Naive thymus-derived CD8-positive, alpha-beta T cell (primary cell): ENCODE measurements at places on chromosomes 11 and 22.

- no peak for DNase-seq
Measured at GRCh38 chr22:20965104-20965887, 1.8 kb upstream of the AIFM3 start.

DNA sequence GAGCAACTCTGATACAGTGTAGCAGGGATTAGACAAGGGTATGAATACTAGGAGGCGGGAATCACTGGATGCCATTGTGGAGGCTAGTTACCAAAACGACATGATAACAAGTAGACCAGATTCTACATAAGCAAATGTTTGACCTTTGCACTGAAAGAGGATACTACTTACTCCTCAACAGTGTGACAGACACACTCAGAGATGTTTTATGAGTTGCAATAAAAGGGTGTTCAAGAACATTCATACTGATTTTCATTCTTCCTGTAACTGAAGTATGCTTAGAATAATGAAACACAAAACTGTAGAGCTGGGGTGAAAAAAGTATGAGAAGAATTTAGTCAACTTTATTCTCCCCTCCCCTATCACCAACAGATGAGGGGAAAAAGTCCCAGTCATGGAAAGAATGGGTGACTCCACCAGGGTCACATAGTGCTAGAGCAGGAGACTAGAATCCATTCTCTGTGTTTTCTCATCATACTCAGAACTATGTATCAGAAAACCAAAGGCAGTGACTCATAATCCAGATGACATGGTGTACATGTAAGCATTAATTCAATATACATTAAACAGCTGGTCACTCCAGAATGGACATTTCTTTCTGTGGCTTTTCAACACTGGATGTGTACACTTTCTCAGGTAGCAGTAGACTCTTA is 32.8 kb downstream of the ARHGAP20 start:
- DNase-seq = no peak

DNA sequence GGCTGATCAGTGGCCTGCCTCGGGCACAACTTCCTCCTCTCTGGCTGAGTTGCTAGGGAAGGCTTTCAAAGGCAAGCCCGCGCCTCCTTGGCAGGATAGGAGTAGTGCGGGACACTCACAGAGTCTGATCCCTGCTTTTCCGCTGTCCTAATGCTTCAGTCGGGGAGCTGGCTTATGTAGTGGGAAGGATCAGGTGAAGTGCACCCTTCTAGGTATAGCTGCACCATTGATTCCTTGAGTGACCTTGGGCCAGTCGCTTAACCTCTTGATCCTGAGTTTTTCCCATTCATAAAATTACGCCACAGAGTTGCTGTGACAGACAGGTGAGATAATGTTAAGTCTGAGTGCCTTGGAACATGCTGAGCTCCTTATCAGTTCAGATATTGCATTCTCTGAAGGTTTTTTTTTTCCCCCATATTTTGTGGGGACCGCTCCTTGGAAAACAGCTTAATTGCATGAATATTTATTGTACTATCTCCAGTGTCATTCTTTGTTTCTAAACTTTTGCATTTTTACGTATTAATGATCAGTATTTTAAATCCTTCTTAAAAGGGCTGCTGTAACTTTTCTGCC is 961 bp downstream of the IPO7 start:
- DNase-seq = no peak

- DNase-seq = peak; percentile 5
Measured at GRCh38 chr11:76861490-76861953, 804 bp downstream of the ACER3 start.

- DNase-seq = peak; percentile 38
Measured at GRCh38 chr11:90221803-90222458, 918 bp downstream of the CHORDC1 start.

DNA sequence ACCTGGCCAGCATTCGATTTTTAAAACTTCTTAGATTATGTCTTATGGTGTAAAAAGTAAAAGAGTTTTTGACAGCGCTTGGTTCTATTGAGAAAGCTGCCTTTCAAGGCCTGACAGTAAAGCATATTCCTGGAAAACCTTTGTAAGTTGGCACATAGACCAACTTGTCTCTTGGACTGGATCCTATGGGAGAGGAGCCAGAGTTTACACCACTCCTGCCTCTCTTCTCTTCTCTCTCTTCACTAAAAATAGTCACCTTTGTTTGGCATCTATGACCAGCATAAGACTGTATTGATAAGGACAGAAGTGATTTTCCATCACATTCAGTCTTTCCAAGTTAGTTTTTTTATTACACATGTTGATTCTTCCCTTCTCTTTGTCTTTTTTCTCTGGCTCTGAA is 33.7 kb downstream of the CSRP3 start:
- no peak for DNase-seq

- no peak for DNase-seq
Measured at GRCh38 chr11:115869780-115870431, 365.7 kb upstream of the CADM1 start.

GRCh38 chr22:24156913-24157821 is 24.1 kb upstream of the SUSD2 start:
- DNase-seq = peak; percentile 94
